Skin of body (tissue), 3 donors: ENCODE measurements at places on chromosomes 5 and 9. TPM values are rescaled to one million over a fixed set of nuclear protein-coding genes. Genes with fewer than 3 reads are reported as not detected.
A peak's percentile ranks its signal among the peaks of the same experiment; 100 is the strongest.

DNA sequence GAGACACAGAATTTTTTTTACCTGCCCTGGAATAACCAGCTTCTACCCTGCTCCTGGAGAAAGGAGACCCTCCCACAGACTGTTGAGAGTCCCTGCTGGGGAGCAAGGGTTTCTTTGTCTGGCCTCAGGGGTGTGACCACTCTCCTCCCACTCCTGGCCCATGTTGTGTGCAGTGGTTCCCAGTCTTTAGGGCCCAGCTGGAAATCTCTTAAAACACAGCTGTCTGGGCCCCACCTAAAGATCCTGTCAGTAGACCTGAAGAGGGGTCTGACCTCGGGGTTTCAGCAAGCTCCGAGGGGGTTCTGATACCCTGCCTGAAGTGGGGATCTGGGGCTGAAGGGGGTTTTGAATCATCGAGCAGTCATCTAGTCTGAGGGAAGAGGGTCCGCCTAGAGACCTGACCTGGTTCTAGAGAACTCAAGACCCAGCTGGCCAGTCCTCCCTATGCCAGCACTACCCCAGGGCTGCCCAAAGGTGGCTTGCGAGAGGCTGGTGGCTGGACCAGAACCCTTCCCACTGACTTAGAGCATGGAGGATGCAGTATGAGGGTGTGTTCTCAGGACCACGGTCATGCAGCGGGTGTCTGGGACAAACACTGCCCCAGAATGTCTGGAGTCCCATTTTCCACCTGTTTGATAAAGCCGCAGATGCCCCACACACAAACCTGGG, 8.1 kb upstream of the UNC5A start:
- DNase-seq = no peak

DNA sequence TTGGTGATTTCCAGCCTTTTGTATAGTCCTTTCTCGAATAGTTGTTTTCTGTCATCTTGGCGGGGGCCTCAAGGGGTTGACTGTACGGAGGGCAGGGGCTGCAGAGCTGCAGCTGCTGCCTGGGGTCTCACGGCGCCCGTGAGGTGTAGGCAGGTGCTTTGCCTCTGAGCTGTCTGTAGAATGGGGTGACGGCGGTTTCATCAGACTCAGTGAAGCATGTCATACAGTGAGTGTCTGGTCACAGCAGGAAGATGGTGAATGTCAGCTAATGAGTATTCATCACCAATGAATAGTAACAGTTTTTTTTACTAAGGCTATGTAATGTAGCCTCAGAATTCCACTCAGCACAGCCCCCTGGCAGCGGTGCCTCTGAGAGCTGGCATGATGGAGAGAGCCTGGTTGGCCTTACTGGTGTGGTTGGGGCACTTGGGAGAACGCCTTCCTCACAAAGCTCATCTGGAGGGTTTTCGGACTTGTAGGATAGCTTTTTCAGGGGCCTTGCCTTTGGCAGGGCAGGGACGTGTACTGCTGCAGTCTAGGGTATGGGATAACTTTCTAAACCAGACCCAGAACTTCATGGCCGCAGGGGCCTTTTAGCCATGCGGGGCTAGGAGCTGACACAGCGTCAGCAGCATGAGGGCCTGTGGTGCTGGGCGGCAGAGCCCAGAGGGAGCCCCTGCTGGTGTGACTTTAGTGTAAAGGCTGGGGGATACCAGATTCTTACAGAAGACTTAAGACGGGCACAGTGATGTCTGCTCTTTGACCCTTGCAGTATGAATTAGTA, 15.0 kb downstream of the TENT4A start:
- no peak for DNase-seq

- peak; percentile 36 for DNase-seq
Measured at GRCh38 chr9:111356481-111357244, 26.6 kb upstream of the OR2K2 start.

DNA sequence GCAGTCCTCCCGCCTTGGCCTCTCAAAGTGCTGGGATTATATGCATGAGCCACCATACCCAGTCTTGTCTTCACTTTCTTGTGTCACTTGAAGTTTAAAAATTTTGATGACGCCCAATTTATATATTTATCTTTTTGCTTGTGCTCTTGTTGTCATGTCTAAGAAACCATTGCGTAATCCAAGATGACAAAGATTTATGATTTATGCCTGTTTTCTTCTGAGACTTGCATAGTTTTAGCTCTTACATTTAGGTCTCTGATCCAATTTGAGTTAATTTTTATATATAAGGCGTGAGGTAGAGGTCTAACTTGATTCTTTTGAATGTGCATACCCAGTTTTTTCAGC, 18.6 kb downstream of the ANKHD1 start:
- no peak for DNase-seq

- DNase-seq = no peak
Measured at GRCh38 chr5:140311011-140311467, 8.1 kb upstream of the PFDN1 start.

GRCh38 chr9:87684627-87685219, 41.2 kb upstream of the CTSL start:
- no peak for DNase-seq

- no peak for DNase-seq
Measured at GRCh38 chr5:96312383-96312782, 120.7 kb downstream of the PCSK1 start.

- no peak for DNase-seq
Measured at GRCh38 chr9:100838857-100839256, 189.7 kb upstream of the PLPPR1 start.

DNA sequence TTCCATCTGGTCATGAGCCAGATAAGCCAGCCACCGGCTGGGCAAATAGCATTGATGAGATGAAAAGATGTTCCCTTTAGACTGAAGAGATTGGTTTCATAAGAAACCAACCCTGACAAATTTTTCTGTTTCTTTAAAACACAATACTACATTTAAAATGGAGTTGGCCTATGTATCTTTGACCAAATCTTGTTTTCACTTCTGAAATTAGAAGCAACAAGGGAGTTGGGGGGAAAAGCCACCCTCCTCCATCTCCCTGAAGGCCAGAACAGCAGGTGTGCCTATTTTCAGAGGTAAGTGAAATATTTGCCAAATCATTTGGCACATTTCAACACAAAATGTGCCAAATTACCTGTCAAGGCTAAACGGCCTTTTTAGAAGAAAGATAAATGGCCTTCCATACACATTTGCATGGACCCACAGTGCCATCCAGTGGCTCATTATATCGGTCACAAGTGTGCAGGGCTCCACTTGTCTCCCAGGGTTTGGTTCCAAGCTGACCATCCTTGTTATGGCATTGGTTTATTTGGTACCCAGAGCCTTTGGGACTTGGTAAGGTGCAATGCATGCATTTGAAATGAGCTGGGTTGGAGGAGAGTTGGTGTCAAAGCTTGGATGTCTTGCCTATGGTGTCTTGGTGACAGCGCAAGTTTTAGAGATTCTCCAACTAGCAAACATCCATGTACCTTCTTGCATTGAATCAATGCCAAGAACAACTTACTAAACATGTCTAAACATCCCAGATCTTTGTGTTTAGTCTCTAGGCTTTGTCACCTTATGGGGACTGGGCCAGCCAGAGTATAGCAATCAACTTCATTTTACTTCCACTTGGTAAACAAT, 372.0 kb upstream of the KIF2A start:
- peak; percentile 13 for DNase-seq

- no peak for DNase-seq
Measured at GRCh38 chr9:133704711-133705181, 33.4 kb downstream of the SARDH start.

- DNase-seq = no peak
Measured at GRCh38 chr5:100505984-100506670, 29.0 kb upstream of the FAM174A start.

- DNase-seq = no peak
Measured at GRCh38 chr5:157877821-157878220, 18.9 kb upstream of the CLINT1 start.

TUSC1 gene
- 10.2 TPM for total RNA-seq

GRCh38 chr5:94376672-94377345, 241.6 kb downstream of the KIAA0825 start:
- DNase-seq = no peak

DNA sequence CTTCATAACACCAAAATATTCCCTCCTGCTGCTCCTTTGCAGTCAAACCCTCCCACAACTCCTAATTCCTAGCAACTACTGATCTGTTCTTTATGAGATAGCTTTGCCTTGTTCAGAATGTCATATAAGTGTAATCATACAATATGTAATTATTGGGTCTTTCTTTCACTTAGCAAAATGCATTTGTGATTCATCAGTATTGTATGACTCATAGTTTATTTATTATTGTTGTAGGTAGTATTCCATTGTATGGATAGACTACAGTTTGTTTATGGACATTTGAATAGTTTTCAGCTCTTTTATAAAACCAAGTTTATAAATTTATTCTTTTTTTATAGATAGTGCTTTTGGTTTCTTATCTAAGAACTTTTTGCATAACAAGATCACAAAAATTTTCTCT, 468.2 kb upstream of the KIF2A start:
- no peak for DNase-seq

GRCh38 chr9:90176901-90177300, 465.7 kb downstream of the DIRAS2 start:
- DNase-seq = no peak

DNA sequence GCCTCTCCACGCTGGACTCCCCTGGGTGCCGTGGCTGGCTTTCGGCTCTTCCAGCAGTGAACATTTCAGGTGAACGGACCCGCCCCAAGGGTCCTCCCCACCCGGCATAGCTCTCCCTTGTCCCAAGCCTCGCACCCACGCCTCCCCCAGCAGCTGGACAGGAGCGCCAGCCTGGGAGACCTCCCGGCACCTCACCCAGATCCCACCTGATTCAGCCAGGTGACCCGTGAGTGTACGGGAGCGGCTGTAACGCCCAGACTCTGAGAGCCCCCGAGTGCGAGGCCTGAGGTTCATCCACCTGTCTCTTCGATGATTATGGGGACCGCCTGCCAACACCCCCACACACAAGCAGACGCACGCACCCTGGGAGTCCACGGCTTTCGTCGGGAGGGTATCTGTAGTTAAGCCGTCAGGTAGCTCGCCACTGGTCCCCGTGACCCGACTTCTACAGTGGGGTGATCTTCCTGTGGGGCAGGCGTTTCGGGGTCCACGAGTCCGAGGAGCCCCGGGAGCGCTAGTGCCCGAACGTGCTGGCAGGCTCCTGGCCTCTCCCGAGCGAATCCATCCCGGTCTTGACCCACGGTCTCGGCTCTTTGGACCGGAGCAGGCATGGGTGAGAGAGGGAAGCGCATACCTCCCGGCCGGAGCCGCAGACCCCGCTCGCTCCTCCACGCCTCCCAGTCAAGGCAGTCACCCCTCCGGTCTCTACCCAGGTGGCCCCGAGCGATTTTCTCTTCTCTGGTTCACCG, 14.9 kb downstream of the TRIM7 start:
- DNase-seq = no peak

PCDHB7 gene
- total RNA-seq = 1.1 TPM

DNA sequence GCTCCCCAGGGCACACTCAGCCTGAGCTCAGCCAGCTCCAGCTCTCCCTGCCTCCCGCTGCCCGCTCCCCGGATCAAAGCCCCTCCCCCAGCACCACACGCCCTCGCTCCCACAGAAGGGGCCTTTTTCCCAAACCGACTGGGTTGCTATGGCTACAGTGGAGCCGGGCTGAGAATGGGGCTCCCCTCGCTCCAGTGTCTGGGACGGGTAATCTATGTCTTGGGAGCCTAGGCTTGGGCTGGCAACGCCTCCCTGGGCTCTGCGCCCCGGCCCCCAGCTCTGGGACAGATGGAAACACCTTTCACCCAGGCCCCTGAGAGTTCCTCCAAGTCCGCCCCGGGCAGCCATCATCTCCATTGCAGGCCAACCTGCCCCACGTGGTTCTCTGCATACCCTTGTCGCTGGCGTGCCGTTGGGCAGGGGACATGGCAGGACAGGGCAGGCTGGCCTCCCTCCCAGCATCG, 29.6 kb downstream of the NOTCH1 start:
- DNase-seq = no peak

DNA sequence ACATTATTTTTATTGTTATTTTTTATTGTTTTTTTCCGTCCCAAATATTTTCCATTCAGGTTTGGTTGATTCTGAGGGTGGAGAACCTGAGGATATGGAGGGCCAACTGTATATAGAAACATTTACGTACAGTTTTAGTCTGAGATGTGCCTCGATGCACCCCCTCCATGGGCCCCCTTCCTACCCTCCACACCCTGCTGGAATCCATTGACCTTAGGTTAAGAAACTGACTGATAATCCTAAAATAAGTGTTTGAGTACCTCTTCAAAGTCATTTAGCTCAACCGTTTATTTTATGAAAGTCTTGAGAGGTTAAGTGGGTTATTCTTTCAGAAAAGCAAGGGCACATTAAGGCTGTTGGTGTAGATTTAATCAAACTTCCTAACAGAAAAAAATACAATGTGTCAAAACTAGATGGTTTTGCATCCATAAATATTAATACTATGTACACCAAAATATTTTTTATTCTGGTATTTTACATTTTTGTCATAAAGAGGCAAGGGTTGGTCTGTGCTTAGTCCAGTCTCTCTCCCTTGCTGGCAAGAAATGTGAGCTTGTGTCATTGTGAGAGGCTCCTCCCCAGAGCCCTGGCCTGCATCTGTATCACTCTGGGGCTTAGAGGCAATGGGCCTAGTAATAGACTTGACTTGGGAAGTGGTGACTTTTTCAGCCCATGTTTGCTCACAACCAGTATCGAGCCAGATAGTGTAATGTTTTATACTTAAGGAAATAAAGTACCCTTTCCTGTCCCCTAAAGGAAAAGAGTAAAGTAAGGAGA, 15.7 kb downstream of the MTRR start:
- DNase-seq = no peak

GRCh38 chr5:50715001-50715400, 48.6 kb downstream of the PARP8 start:
- DNase-seq = no peak

DNA sequence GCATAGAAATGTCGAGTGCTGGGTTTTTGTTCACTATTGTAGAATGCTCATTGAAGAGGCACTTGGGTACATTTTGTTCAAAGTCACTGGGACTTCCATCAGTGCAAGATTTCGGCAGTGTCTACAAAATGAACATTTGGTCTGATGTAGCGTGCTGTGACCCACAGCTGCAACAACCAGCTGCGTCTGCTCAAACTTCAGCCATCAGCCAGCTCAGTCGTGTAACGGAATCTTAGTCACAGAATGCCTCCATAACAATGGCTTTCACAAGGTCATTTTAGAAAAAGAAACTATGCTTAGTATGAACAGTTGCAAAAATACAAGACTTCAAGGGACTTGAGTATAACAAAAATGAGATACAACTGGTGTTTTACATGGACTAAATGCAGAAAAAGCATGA, 828.1 kb upstream of the GRAMD2B start:
- DNase-seq = peak; percentile 55

DNA sequence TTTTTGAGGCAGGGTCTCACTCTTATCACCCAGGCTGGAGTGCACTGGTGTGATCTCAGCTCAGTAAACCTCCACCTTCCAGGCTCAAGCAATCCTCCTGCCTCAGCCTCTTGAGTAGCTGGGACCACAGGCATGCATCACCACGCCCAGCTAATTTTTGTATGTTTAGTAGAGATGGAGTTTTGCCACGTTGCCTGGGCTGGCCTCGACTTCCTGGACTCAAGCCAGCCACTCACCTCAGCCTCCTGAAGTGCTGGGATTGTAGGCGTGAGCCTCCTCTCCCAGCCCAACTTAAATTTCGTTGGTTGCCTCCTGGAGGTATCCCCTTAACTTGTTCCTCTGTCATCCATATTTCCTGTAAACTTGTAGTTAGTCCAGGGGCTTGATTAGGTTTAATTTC, 47.2 kb downstream of the RAB24 start:
- no peak for DNase-seq

GRCh38 chr5:65032250-65032649, 263.5 kb downstream of the CWC27 start:
- DNase-seq = no peak
